T-helper 22 cell (primary cell): ENCODE measurements at places on chromosomes 16 and 17.

DNA sequence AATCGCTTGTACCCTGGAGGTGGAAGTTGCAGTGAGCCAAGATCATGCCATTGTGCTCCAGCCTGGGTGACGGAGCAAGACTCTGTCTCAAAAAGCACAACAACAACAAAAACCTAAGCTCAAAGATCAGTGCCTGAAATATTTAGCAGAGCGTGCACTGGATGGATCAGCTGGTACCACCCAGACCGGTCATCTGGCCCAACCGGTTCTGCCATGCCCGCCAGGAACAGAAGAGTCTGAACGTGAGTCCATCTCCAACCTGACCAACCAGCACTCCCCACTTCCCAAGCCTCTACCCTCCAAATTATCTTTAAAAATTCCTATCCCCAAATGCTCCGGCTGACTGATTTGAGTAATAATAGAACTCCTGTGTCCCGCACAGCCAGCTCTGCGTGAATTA, 1.5 kb upstream of the UQCC4 start:
- no peak for DNase-seq

DNA sequence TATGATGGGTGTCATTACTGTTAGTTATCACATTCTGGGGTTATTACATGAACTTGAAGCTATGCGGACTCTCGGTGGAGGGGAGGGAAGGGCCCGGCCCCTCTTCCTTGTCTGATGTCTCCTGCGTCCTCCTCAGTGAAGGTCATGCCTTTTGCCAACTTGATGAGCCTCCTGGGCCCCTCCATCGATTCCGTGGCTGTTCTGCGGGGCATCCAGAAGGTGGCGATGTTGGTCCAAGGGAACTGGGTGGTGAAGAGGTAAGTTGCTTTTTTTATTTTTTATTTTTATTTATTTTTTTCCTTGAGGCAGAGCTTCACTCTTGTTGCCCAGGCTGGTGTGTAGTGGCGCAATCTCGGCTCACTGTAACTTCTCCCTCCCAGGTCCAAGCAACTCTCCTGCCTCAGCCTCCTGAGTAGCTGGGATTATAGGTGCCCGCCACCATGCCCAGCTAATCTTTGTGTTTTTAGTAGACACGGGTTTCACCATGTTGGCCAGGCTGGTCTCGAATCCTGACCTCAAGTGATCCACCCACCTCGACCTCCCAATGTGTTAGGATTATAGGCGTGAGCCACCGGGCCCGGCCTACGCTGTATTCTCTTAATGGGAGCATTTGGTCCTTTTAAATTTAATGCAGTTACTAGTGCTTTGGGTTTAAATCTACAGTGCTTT, 21.6 kb downstream of the POLR3E start:
- peak; percentile 19 for DNase-seq

DNA sequence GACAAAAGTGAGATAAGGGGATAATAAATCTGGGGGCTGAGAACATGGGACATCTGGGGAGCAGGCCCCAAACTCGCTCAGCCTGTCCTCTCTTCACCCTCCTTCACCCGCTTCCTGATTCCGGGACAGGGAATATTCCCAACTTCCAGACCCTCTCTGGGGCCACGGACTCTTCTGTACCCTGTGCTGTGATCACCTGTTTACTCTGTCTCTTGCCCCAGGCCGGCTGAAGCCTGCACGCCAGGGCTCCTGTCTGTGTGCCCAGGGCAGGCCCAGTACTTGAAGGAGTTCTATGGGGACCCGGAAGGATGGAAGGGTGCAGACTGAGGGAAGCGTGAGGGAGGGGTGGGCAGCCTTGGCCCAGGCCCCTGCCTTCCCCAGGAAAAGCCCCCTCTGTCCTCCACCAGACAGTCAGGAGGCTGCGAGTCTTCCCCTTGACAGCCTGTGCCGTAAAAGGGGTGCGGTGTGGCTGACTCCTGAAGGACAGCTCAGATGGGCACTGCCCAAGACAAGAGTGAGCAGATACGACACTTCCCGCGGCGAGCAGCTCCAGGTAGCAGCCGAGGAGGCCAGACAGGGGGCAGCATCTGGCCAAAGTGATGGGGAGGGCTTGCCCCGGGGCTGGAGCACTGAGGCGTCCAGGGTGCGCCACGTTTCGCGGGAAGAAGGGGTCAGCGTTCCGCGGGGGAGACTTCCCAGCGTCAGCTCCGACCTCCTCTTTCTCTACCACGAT, 1.0 kb upstream of the CCNF start:
- no peak for DNase-seq

DNA sequence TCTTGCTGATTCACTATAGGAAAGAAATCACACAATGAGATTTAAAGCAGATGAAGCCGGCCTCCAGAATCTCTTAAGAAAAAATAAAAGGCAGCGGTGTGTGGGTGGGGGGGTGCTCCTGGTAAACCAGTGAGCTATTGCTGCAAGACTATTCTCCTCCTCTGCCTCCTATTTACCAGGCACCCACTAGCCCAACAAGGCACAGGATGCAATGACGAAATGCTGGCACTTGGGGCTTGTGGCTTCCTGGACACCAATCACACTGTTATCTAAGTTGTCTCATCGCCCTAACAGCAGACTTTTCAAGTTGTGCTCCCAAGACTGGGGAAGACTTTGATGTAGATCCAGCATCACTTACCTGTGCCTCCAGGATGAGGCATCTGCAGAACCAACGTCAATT, 50.2 kb upstream of the NDRG4 start:
- DNase-seq: no peak

- DNase-seq: no peak
Measured at GRCh38 chr16:83952940-83953795, at the start of gene OSGIN1. Gene OSGIN1 (plus strand): TSS chr16:83953240. CDS start chr16:83957672, 4,432 bp downstream.

DNA sequence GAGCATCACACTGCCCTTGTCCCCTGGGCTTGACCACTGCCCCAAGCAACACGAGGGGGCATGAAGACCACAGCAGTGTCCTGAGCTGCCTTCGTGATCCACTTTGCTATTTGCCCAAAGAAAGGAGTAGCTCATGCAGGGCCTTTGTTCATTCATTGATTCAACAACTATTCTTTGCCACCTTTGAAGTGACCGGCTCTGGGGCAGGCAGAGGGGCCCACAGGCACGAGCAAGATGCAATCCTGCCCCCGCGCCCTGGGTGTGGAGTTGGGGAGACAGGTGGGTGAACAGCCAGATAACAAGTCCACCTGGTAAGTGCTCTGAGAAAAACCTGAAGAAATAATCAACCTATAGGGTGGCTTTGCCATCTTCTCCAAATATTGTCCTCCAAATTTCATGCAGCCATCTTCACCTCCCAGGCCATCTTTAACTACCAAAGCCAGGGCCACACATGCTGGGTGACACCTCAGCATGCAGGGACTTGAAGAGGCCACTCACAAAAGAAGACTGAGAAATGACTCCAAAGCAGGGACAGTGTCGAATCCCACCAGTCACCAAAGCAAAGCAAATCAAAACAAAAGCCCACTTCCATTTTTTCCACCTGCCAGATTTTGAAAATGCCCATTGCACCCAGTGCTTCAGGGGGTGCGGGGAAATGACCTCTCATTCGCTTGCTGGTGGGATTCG, 18.2 kb upstream of the RBFOX3 start:
- DNase-seq: no peak

GRCh38 chr17:50550661-50551432, 3.9 kb downstream of the SPATA20 start:
- DNase-seq: no peak

GRCh38 chr17:32564325-32564724, 77.5 kb downstream of the CDK5R1 start:
- DNase-seq: no peak

DNA sequence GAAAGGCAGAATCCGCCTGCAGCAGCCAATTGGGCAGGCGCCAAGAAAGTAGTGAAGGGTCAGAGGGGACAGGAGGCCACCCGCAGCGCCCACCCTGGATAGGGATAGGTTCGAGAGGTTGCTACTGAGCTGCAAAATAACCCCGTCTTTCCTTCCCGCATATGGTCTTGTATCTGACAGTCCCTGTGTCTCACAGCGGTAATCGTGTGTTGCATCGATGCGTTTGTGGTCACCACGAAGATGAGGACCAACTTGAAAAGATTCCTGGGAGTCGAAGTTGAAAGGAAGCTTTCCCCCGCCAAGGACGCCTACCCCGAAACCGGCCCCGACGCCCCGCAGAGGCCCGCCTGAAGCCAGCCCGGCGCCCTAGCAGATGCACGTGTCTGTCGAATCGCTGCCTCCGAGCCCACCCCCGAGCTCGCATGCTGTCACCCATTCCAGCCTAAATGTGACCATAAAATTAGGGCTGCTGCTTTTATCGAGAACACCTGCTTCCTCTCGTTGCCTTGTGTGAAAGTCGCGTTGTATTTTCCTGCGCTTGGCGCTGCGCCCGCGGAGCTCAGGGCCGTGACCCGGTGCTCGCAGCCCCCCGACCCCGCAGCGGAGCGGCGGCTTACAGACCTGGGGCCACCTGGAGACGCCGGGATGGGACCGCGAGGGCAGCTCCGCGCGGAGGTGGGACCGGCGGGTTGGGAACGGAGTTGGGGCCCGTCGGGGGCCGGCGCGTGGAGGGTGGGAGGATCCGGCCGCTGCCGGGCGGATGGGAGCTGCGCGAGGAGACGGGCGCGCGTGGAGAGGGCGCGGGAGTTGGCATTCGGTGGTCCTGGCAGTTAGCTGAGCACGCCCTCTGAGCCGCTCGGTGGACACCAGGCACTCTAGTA, at the start of gene CMTM2:
TSS of gene CMTM2 (plus strand) at position 813 of the 881 bp plus-strand sequence. CDS start 145 bp downstream, outside the sequence.
- DNase-seq: no peak

DNA sequence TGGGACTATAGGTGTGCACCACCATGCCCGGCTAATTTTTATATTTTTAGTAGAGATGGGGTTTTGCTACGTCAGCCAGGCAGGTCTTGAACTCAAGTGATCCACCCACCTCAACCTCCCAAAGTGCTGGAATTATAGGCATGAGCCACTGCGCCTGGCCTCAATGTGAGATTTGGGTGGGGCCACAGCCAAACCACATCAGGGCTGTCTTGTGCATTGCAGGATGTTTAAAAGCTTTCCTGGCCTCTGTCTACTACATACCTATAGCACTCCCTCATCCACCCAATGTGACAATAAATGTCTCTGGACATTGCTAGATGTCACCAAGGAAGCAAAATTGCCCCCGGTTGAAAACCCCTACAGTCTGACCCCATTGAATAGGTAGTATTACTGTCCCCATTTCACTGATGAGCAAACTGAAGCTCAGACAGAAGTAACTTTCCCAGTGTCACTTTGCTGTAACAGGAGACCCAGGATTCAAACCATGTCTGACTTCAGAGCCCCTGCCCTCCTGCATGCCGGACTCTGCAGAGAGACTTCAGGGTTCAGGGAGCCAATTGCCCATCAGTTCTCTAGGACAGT, 3.6 kb upstream of the MAP3K14 start:
- no peak for DNase-seq

GRCh38 chr16:13110124-13110796, 208.9 kb downstream of the SHISA9 start:
- DNase-seq: no peak

DNA sequence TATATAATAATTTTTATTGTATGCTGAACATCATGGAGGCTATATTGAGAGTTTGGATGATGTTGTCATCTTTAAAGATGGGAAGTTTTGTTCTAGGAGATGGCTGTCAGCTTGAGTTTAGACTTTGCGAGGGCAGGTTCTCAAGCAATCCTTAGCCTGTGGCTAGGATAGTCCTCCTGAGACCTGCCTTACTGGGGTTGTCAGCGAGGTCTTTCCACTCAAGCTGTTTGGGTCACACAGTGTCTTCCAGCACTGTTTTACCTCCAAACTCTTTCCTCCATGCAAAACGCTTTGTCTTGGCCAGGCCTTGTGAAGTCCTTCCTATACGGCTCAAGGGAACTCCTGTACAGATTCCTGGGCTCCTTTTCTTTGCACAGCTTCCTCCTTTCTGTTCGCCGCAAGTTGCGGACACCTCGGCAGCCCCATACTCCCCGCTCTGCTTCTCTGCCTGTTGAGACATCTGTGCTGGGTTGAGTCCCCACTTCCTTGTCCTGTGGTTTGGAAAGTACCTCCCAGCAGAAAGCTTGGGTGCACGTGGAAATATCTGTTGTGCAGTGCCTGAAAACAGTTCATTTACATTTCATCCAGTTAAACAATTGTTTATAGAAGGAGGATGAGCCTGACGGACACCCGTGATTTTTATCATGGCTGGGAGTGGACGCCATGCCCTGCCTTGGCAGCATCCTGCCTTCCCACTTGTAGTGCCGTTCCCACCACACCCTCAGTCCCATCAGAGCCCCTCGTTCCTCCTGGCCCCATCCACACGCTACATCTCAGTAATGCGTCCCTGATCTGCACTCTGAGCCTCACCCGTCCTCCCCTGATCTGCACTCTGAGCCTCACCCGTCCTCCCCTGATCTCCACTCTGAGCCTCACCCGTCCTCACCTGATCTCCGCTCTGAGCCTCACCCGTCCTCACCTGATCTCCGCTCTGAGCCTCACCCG, 55.0 kb upstream of the CBFA2T3 start:
- peak; percentile 39 for DNase-seq

DNA sequence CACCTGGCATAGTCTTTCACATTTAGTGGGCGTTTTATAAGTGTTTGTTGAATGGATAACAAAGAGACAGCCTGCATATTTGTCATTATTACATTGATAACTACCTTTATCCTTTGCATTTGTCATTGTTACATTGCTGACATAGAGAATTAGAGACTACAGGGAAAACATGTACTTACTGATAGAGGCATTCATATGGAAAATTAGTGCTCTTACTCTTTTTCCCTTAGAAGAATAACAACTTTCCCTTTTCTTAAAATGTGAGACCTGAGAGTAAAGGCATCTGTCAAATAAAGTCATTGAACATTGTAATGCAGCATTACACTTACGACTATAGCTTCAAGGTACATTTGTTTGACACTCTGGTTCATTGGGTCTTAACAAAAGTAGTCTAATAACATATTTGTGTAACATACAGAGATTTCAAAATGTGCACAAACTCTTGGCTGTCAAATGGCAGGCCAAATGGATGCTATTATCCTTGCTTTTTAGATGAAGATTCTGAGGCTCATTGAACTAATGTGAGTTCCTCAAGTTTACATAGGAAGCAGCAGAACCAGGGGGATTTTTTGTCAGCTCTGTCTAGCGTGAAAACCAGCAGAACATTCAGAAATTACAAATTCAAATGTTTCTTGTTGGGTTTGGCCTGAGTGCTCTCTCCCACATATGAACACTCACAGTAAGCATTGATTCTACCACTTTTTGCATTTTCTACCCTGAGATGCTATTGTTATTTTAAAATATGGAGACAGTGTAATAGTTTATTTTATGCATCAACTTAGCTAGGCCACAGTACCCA, 28.5 kb downstream of the SMIM36 start:
- no peak for DNase-seq
